Activated naive CD4-positive, alpha-beta T cell treated with anti-CD3 and anti-CD28 coated beads, Interleukin-2, amount 10 ng/mL, durations not matched to agents 7 days and 5 days (primary cell): ENCODE measurements at places on chromosomes 3 and 15.

DNA sequence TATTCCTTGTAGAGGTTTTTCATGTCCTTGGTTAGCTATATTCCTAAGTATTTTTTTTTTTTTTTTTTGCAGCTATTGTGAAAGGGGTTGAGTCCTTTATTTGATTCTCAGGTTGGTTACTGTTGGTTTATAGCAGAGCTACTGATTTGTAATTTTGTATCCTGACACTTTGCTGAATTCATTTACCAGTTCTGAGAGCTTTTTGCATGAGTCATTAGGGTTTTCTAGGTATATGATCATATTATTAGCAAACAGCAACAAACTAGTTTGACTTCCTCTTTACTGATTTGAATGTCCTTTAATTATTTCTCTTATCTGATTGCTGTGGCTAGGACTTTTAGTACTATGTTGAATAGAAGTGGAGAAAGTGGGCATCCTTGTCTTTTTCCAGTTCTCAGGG lies 737.4 kb downstream of the ZNF385D start:
- no peak for DNase-seq

- no peak for DNase-seq
Observed at GRCh38 chr3:22617372-22617771, 585.8 kb upstream of the UBE2E2 start.

GRCh38 chr3:61483997-61484396 lies 77.4 kb upstream of the PTPRG start:
- no peak for DNase-seq

GRCh38 chr3:134068429-134068828 lies 38.7 kb upstream of the SLCO2A1 start:
- no peak for DNase-seq

DNA sequence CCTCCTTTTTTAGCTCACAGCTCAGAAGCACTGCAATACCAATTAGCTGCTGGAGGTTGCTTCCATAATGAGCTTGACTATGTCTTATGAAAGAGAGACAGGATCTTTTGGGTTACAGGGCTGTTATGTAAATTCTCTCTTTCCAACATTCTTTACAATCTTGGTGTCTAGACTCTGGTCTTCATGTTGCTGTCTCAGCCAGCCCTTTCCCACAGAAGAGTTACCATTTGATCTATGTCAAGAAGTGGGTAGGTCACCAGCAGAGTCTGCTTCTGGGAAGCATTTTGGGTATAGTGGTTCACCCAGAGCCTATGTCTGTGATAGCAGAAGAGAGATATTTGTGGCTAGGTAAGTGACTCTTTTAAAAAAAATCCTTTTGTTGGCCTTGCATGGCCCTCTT lies 234.5 kb downstream of the SATB1 start:
- DNase-seq: no peak

DNA sequence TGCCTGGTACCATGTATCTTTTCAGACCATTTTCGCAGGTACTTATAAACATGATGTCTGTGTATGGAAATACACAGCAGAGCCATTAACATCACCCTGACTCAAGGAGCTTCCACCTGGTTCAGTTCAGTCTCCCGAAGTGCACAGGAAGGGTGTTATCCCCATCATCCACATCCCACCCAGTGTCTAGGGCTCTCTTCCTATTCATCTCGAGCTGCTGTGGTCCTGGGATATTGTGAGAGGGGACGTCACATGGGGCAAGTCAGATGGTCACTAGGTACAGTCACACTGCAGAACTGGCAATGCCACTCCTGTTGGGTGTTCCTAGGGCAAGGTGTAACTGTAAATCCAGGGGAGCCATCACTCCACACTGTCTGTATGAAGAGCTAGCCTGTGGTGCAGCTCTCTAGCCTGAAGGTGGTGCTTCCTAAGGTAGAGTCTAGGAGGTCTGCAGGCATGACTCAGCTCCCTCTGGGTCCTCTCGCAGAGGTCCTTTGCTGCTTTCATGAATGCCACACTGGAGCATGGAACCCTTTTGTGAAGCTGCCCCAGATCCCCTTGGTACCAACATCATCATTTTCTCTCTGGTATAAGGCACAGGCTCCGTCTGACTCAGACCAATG lies 13.9 kb downstream of the ISLR2 start:
- DNase-seq: no peak

GRCh38 chr15:42879443-42879842 lies 41.1 kb downstream of the TTBK2 start:
- DNase-seq: no peak

DNA sequence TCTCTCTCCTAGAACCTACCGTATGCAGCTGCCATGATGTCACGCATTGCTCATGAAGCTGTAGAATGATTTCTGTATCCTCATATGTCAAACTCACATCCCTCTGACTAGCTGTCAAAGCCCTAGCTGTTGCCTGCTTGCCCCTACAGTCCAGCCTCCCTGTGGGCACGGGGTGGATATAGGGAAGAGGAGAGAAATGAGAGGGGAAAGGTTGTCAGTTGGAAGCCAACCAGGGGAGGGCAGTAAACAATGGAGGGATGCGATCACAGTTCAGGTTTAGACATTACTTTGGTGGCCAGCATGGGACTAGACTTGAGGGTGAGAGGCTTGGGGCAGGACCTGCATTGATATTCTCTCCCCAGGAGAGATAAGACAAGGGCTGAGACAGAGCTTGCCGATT lies 1.7 kb upstream of the HDGFL3 start:
- no peak for DNase-seq

DNA sequence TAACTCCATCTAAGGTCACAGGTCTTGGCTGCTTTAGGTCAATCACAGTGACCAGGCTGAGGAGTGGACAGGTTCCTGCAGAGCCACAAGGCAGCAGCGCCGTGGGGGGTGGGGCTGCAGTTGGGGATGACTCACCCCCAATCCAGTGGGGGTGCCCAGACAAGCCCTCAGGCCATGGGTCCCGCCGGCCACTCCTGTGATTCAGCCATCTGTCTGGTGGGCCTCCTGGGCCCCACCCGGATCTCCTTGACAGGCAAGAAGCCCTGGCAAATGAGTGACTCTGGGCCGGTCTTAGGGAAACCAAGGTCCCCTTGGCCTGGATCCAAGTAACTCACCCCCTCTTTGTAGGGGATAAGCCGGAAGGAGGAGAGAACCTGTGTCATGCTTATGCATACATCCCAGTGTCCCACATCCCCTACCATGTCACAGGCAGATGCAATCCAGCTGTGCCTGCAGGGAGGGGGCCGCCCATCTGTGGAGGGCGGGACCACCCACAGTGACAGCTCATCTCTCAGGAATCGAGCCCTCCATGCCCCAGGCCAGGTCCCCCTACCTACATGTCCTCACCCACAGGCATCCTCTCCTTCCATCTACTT lies 495 bp upstream of the COL7A1 start:
- DNase-seq: no peak
